ENCODE measurements at places on chromosomes 16 and 17. TPM values are rescaled to one million over a fixed set of nuclear protein-coding genes. Genes with fewer than 3 reads are reported as not detected.

DNA sequence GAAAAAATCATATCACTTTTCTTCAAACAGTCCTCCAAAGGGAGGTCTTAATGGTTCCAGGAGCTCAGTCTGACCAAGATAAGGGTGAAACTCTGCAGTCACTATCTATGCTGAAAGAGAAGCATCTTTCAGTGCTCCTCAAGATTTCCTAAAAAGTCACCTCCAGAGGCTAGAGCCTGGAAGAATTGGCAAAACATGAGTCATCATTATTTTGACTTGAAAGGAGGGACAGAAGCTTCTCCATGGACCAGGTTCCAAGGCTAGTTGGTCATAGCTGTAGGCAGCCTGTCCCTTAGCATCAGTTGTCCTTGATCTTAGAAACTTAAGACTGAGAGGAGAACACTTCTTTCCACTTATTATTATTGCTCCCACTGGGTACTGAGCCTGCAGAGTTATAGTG, 219.0 kb upstream of the ASIC2 start:
- DNase-seq = no peak

- no peak for DNase-seq
Measured at GRCh38 chr17:70699408-70699807, 530.1 kb downstream of the KCNJ2 start.

Gene TAT
- polyA plus RNA-seq = not detected

Gene CDK5R1
- polyA plus RNA-seq = 8.5 TPM

Gene SNX20
- 1.6 TPM for polyA plus RNA-seq

Gene FOXL1
- polyA plus RNA-seq = 0.24 TPM

DNA sequence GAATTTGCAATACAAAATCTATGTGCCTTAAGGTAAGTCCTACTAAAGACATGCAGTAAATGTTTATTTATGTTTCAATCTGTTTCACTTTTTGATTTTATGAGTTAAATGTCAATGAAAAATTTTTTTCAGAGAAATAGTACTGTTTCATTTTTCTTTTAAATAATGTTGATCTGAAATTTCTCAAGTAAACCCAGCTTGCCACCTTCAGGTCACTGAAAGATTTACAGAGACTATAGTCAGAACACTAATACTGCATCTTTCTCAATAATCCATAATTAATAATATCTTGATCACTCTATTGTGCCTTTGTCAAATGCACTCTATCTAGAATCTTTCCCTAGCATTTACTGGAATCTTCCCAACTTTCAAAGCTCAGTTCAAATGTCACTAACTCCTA, 6.5 kb upstream of the DHX40 start:
- DNase-seq = no peak

DNA sequence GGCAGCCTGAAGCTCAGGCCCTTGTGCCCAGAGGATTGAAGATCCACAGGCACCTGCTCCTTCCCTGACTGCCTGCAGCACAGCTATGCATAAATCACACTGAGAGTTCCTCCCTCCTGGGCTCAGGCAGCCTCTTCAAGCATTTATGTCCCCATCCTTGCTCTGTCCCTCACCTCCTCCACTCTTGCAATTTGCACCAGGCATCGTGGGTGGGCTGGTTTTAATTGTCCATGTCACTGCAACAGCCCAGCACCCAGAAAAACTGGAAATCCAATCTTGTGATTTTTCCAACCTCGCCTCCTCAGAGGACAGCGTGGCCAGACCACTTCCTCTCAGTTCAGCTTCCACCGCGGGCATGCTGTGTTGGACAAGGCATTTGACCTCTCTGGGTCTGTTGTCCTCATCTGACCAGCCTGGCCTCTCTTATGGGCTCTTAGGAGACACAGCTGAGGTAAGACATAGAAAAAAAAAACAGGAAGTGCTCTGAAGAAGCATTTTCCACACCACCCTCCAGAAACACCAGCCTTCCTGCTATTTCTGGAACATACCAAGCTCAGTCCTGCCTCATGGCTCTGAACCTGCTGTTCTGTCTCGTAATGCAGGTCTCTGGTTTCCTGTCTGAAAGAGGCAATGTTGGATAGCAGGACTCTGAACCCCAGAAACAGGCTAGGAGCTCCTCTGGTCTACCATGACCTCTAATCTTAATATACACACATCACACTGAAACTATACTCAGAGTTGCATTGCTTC, 8.3 kb downstream of the TMEM114 start:
- DNase-seq = no peak

DNA sequence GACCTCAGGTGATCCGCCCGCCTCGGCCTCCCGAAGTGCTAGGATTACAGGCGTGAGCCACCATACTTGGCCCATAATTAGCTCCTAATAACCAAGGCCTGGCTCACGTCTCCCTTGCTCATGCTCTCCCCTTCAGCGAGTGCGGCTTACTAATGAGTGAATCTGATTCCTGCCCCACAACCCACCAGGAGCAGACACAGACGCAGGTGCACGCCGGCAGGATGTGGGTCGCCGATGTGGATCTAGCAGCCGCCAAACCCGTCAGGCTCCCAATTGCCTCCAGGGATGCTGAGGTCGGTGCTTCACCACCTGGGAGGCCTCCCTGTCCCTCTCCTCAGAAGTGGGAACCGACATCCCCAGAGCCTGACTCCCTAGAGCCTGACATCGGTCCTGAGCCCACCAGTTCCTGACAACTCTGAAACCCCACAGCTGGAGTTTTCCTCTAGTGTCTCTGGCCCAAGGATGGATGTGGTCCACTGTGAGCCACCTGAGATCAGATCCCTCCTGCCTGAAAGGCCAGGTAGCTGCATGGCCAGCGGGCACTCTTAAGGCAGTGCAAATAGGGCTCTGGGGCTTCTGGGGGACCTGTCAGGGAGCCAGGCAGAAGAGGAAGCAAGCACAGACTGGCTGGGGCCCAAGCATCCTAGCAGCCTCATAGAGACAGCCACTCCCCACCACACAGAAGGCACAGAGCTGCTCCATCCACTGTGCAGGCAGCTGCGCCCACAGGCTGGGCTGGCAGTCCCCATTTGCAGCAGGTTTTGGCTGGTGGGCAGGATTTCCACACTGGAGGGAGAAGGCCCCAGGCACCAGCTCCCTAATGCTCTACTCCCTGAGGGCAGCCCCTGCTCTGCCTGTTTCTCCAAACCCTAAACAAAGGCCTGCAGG, 10.8 kb downstream of the EXOC7 start:
- no peak for DNase-seq

DNA sequence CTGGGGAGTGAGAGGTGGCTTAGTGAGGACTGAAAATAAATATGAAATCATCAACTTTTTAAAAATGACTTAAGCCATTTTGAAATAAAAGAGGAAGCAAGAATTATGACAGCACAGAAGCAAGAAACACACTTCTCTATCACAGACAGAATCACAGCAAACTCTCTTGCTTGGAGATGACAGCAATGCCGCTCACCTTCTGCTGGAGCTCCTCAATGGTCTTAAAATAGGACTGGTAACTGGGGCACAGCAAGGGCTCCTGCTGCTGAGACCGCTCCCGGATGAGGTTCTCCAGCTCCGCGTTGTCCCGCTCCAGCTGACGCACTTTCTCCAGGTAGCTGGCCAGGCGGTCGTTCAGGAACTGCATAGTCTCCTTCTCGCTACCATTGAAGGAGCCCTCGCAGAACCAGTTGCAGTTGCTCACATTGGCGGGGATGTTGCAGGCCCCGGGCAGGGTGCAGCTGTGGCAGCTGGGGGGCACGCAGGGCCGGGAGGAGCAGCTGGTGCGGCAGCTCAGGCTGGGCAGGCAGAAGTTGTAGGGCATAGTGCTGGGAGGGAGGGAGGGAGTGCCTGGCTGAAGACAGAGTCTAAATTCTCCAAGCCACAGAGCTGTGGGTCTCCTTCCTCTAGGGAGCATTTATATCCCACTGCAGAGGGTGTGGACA, at the start of gene KRT31:
KRT31 (minus strand) TSS at position 613 of the 665 bp plus-strand sequence; CDS start at position 544, 69 bp downstream.
- no peak for DNase-seq

Gene IRX6
- 0.18 TPM for polyA plus RNA-seq

DNA sequence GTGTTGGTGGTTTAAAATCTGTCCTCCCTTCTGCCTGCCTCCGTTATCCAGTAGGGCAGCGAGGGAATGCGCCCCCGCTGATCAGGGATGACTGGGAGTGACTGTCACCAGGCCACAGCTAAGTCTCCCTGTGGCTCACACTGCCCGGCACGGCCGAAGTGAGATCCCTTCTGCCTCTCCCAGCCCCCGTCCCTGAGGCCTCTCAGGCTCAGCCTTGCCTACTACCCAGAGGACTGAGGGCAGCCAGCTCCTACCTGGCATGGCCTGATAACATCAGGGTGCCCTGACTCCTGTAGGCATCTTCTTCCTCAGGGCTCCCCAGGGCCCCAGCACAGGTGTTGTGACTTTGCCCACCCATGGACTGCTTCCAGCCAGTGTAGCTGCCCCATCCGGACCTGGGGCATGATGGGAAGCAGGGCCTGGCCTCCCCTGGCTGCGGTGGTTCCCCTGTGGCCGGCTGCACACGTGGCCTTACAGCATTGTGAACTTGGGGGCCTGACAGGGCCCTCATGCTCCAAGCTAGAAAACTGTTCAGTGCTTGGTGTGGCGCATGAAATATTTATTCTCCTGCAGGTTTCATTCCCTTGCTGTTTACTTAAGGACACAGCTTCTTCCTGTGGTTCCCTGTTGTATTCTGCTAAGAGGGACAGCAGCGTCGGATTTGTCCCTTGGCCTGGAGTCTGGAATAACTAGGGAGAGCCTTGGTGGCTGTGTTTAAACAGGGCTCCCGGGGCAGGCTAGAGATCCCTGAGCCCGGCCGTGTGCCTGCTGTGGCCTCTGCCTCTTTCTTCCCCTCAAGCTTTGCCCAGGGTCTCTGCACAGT, 30.0 kb downstream of the GINS2 start:
- DNase-seq = no peak

Gene FBRS
- polyA plus RNA-seq = 33.8 TPM
